ENCODE measurements at places on chromosomes 7 and 10.

- no peak for DNase-seq
Measured at GRCh38 chr10:4382811-4383210, 443.2 kb upstream of the AKR1E2 start.

GRCh38 chr7:122123746-122124145 is 20.3 kb downstream of the AASS start:
- DNase-seq = no peak

GRCh38 chr7:6430271-6430940 is 17.3 kb downstream of the DAGLB start:
- DNase-seq = no peak

GRCh38 chr7:130974794-130975193 is 240.8 kb upstream of the KLF14 start:
- no peak for DNase-seq

GRCh38 chr10:70300461-70300860 is 16.7 kb upstream of the NPFFR1 start:
- DNase-seq = no peak

- no peak for DNase-seq
Measured at GRCh38 chr7:79684384-79684783, 230.9 kb upstream of the MAGI2 start.

GRCh38 chr10:71266147-71266917 is 52.7 kb upstream of the SLC29A3 start:
- no peak for DNase-seq

- no peak for DNase-seq
Measured at GRCh38 chr7:138243430-138243829, 167.2 kb downstream of the AKR1D1 start.

GRCh38 chr10:79189181-79189580 is 120.4 kb downstream of the ZMIZ1 start:
- no peak for DNase-seq

DNA sequence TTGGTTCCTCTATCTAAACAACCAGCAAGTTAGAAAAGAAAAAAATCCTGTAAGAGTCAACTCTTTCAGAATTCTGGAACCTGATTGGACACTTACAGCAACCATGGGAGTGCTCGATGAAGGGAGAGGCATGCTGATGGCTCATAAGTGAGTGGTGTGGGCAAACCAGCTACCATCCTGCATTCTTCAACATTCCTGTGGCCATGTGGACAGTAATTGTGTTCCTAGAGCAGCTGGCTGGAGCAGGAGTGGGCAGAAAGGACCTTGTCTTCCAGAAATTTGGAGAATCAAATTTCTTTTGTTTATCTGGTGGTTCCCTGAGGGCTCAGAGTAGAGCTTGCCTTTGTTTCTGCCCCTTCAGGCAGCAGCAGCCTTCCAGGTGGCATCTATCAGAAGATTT is 22.5 kb upstream of the MYL7 start:
- no peak for DNase-seq

- DNase-seq = no peak
Measured at GRCh38 chr10:1177936-1178335, 121.8 kb downstream of the WDR37 start.

- DNase-seq = no peak
Measured at GRCh38 chr10:132311338-132311939, 3.7 kb upstream of the STK32C start.

GRCh38 chr7:92246360-92247101 is 757 bp downstream of the ANKIB1 start:
- DNase-seq = peak; percentile 47

- no peak for DNase-seq
Measured at GRCh38 chr7:22375359-22376048, 18.6 kb upstream of the RAPGEF5 start.

DNA sequence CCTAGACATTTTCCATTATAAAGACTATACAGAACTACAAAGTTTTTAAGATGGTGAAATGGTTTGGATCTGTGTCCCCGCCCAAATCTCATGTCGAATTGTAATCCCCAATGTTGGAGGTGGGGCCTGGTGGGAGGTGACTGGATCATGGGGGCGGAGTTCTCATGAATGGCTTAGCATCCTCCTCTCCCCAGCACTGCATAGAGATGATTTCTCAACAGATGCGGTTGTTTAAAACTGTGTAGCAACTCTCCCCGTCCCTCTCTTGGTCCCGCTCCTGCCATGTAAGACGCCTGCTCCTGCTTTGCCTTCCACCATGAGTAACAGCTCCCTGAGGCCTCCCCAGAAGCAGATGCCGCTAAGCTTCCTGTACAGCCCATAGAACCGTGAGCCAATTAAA is 1.6 kb downstream of the FAM133B start:
- peak; percentile 50 for DNase-seq

DNA sequence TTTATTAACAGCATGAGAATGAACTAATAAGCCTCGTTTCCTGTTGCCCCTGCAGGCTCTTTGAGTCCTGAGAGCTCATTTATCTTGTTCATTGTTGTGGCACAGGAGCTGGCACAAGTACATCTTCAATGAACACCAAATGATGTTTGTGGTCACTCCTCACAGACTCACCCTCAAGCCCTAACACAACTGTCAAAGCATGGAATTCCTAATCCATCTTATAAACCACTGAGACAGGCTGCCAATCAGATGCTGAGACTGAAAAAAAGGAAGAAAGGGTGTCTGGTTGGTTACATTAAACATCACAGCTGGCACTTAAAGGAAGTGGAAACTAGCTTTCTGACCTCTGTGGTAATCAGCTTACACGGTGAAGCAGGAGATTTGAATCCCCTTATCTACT is 7.7 kb upstream of the CCDC172 start:
- DNase-seq = no peak

- no peak for DNase-seq
Measured at GRCh38 chr10:97939446-97939990, 89.9 kb downstream of the GOLGA7B start.

GRCh38 chr10:76133597-76134255 is 702.3 kb downstream of the LRMDA start:
- no peak for DNase-seq

GRCh38 chr10:69220507-69220906 is 375 bp downstream of the HKDC1 start:
- DNase-seq = no peak

GRCh38 chr10:103855852-103856796 is 748 bp upstream of the SH3PXD2A start:
- no peak for DNase-seq

DNA sequence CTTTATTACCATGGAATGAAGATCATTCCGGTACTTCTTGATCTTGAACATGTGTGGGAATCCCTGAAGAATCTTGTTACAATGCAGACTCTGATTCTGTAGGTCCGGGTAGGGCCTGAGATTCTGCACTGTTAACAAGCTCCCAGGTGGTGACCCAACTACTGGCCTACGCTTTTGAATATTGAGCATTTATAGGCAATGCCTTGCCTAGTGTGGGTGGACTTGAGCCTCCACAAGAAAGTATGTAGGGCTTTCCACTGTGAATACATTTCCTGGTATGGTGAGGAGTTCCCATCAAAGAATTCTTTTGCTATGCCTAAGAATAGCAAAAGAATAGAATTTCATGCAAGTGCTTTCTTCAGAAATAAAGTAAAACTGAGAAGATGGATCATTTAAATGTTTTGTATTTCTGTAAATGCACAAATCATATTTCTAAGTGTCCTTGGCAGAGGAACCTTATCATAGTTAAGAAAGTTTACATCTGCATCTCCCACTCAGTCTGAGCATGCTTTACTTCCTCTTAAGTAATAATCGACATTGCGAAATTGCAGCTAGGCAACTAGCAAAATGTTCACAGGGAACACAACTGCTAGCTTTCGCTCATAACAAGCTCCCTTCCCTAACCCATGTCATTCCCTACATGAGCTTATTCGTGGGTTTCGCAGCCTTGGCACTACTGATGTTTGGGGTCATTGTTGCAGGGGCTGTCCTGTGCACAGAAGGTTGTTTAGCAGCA is 71.4 kb downstream of the AHR start:
- no peak for DNase-seq
